HepG2 (cell line): ENCODE measurements at places on chromosomes 16 and 17.

GRCh38 chr17:49114703-49115102 is 17.9 kb upstream of the B4GALNT2 start:
- no peak for DNase-seq
- H3K36me3 ChIP-seq = no peaks in the 10 kb centered on the region
- H3K27me3 ChIP-seq = no peaks in the 10 kb centered on the region
- H3K4me3 ChIP-seq = no peak overlapping the region

GRCh38 chr16:11278681-11279628 is 2.2 kb downstream of the PRM1 start:
- H3K4me3 ChIP-seq = no peak overlapping the region; the same call in 1 of the 2 replicates
- peak; percentile 72 for DNase-seq
- H3K4me1 ChIP-seq = peaks cover 98% of the 10 kb centered on the region
- H3K27me3 ChIP-seq = no peaks in the 10 kb centered on the region

DNA sequence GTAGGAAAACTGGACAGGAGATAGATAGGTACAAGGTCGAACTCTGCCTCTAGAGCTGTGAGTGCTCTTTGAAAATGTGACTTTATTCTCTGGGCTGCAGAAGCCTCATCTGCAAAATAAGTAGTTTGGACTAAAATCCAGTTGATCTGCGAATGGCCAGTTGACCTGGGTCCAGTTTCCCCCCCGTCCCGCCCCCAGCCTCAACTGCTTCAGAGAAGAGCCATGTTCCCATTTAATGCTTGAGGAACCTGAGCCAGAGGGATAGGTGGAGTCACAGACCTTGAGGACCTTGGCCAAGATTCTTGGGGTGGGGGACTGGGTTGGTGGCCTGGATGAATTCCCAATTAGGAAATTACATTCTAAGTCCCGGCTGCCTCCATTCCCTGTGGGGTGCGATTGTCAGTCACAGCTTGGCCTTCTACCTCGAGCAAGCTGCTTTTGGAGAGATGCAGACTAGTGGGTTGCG is 14.1 kb downstream of the TBX2 start:
- H3K27ac ChIP-seq = peak overlapping the region; percentile 68
- H3K36me3 ChIP-seq = no peaks in the 10 kb centered on the region
- DNase-seq = no peak
- no peaks in the 10 kb centered on the region for H3K27me3 ChIP-seq
- peaks cover 71% of the 10 kb centered on the region for H3K4me1 ChIP-seq

DNA sequence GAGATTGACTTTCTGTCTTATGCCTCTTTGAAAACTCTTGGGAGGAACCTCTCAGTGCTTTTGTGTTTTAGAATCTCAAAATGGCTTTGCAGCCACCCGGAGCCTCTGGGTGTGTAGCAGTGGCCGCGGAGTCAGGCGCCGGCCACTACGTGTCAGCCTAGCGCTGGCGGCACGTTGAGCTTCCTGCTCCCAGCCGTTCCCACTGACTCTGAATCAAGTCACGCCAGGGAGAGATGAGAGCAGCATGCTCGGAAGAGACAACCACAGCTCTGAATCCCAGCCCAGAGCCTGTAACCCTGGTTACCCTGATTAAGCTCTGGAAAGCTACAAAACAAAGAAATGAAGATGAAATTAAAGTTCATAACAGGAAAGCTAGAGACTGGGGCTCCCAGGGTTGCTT is 97.4 kb upstream of the CACNG5 start:
- H3K4me1 ChIP-seq = no peaks in the 10 kb centered on the region
- no peak overlapping the region for H3K4me3 ChIP-seq
- no peak overlapping the region for H3K27ac ChIP-seq
- no peaks in the 10 kb centered on the region for H3K27me3 ChIP-seq
- H3K36me3 ChIP-seq = peaks cover 56% of the 10 kb centered on the region
- DNase-seq = no peak
